ENCODE measurements at places on chromosomes 2 and 18.

GRCh38 chr2:71129114-71129901 lies 721 bp downstream of the MCEE start:
- DNase-seq = no peak

DNA sequence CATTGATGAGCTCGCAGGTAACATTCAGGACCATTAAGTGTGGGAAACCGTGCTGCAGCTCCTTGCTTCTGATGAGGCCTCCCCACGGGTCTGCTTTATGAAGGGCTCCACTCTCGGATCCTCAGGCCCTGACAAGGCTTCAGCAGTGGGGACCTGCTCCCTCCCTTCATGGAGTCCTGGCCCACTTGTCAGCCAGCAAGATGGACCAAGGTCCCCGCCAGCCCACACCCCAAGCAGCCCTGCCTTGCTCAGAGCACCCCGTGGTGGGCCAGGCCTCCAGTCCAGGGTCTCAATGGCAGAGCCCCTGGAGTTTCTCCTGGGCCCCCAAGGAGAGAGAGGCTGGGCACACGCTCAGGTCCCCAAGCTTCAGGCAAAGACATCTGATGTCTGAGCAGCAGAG lies 41.5 kb downstream of the CROCC2 start:
- no peak for DNase-seq

DNA sequence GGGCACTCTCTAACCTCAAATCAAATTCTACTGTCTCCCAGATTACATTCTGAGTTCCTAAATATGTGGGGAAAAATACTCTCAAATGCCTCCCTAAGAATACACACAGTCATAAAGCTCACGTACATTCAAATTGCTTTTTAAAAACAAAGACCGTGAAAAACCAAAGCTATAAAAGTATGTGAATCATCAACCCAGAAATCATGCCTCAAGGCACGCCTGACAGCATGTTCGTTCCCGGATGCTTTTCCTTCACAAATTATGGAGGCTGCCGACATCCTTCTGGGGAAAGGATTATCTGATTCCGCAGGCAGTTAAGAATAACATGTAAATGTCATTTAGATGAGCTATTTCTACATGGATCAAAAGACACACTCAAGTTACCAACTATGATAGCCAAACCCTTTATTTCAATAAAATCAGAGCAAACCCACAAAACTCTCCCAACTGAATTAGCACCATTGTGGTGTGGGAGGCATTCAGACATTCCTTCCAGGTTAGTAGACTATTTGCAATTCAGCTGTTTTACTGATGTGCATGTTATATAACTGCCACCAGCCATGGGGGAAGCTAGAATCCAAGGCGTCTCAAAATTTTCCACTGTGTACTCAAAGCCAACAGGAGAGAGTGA lies 398.2 kb upstream of the TRIB2 start:
- peak; percentile 5 for DNase-seq

DNA sequence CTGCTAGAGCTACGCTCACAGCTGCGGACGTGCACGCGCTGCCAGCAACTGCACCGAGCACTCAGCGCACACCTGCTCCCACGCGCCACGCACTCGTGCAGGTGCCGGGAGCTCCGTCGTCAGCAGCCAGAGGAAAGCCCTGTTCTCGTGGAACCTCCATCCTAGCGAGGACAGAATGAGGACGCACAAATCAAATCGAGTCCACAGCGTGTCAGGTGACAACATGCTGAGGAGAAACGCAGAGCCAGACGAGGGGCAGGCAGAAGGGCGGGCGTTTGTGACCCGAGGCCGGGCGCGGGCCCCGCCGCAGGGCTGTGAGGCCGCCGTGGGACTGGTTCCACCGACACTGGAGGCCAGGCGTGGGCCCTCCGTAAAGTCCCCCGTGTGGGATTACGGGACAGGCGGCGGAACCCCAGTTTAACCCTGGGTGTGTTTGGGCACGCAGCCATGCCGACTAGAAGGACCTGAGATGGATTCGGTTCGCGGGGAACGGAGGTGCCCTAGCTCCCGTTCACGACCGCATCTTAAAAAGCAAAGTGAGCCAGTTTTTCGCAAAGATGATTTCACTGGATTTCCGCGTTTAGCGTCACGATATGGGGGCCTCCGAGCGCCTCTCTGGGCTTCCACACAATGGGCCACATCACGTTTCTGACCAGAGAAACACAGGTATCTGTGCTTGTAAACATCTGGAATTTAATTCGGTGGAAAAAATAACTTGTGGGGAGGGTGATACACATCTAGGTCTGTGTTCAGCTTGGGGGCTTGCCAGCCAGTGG lies 26.9 kb upstream of the ALKAL2 start:
- DNase-seq = no peak

GRCh38 chr18:23351521-23351920 lies 101.6 kb upstream of the RIOK3 start:
- no peak for DNase-seq

DNA sequence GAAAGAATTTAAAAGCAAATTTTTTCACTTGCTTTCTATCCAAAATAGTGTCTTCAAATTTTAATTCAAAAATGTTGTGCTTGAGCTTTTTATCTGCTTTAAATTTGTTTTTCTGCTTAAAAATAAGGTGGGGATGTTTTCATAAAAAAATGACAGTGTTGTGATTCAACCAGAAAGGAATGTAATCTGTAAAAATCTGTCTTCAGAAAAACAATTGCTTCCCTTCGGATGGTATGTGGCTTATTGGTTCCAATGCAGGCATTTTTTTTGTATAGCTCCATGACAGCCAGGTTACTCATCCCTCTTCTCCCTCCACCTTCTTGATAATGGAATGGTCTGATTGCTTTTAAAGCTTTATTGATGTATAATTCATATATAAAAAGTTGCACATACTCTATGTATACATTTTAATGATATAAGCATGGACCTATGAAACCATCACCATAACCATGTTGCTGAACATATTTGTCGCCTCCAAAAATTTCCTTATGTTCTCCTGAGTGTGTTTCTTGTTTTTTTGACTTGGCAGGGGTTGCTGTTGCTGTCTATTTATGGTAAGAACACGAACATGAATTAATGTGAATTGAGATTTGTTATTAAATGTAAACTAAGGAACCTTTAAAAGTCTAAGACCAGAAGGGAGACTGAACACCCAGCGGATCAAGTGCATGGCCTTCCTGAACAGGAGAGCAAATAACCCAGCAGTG lies 363.7 kb upstream of the SPHKAP start:
- DNase-seq = no peak

DNA sequence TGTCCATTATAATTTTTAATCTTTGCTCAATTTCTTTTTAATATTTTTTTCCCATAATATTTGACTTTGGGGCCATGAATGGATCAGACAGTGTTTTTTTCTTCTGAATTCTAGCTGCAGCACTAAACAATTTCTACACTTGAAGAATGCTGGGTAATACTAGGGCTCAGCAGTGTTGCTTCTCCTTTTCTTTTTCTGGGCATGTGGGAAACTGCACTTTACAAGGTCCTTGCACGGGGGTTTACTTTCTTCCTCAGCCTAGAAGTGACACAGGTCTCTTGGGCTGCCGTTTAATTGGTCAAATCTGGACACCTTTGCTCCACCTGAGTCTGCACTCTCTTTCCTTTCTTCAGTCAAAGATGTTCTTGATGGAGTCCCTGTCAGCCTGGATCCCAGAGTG lies 135.4 kb upstream of the APCDD1 start:
- no peak for DNase-seq

DNA sequence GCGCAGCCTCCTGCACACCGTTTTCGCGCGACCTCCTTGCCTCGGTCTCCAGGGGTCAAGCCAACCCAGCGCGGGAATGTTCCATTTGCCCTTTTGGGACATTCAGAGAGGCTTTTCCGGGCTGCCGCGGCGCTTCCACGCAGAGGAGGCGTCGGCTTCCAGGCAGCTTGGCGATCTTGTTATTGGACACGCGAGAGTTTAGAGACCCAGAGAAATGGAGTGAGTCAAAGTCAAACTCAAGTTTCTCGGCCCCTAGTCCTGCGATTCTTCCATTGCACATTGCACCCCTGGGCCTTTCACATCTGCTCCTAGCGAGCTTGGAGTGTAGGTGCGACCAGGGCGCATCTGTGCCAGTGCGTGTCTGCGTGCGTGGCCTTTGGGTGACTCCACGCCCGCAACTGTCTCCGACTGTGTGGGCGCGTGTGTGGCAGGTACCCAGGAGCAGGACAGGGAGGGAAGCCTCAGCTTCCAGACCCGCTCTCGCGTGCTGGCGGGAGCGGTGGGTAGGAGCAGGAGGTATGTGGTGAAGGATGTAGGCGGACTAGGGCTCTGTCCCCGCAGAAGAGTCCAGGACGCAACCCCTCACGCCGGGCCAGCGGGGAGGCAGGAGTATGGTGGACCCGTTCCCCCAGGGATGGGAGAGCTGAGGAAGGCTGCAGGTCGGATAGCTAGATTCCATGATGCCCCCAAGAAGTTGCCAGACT lies 13.5 kb downstream of the SIX3 start:
- DNase-seq = no peak

- no peak for DNase-seq
These were observed 106.5 kb downstream of the SEPTIN10 start for GRCh38 chr2:109507217-109507616.

DNA sequence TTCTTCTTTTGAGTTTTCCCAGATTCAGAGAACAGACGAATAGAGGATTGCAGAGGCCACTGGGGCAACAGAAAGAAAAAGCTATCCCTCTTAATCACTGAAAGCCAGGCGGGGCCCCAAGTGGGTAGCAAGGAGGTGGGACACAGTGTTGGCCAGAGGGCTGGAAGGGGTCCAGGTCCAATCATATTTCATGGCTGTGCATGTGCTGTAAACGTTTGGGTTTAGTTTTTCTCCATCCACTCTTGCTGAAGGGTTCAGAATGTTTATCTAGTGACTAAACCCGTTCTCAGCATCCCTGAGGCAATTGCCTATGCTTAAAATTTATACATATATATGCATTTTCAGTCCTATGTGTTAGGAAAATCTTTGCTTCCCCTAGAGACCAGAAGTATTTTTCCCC lies 99.4 kb upstream of the EPHA4 start:
- DNase-seq = no peak

GRCh38 chr18:7070466-7070865 lies 47.1 kb downstream of the LAMA1 start:
- no peak for DNase-seq

DNA sequence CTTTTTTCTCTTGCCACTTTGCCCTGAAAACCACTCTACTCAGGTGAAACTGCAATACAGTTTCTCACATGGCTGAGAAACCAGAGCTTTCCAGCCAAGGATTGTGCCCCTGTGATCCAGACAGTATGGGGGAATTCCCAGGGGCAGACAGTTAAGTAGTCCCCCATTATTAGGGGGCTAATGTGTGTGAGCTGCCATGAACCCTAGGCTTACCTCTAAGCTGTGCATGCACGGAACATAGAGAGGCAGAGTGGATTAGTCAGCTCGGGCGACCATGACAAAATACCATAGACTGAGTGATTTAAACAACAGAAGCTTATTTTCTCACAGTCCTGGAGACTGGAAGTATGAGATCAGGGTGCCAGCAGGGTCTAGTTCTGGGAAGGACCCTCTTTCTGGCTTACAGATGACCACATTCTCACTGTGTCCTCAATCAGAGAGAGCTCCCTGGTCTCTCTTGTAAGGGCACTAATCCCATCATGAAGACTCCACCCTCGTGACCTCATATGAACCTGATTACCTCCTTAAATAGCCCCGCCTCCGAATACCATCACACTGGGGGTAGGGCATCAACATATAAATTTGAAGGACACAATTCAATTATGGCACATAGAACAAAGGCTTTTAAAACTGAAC lies 215.1 kb downstream of the EIPR1 start:
- no peak for DNase-seq

- no peak for DNase-seq
These were observed 2.4 kb downstream of the DNAJB2 start for GRCh38 chr2:219281588-219281987.

GRCh38 chr2:233480490-233481202 lies 85.9 kb downstream of the USP40 start:
- DNase-seq = no peak

DNA sequence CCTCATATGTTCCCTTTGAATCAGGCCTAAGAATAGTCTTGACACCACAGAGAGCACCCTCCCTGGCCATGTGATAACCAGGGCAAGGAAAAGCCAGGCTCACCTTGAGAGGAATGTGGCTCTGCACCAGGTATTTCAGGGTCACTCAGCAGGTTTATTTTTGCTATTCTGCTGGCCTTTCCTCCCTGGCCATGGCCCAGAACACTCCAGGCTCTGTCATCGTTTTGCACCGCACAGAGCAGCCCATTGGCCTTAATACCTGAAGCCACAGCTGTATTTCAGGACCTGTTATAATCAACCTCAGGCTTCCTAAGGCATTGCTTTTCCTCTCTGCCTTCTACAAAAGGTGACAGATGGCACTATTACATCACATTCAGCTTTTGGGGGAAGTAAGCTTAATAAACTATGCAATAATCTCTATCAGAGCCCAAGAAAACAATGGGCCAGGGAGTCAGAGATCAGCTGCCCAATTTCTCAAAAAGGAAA lies 668.3 kb downstream of the IRS1 start:
- no peak for DNase-seq

GRCh38 chr2:135743860-135744259 lies 2.2 kb downstream of the UBXN4 start:
- DNase-seq = no peak

- no peak for DNase-seq
These were observed 64.7 kb downstream of the DGKD start for GRCh38 chr2:233418761-233419546.

GRCh38 chr18:24959051-24959476 lies 392.9 kb downstream of the ZNF521 start:
- no peak for DNase-seq

- DNase-seq = no peak
These were observed 1010.5 kb upstream of the PIK3C3 start for GRCh38 chr18:40944576-40944975.

DNA sequence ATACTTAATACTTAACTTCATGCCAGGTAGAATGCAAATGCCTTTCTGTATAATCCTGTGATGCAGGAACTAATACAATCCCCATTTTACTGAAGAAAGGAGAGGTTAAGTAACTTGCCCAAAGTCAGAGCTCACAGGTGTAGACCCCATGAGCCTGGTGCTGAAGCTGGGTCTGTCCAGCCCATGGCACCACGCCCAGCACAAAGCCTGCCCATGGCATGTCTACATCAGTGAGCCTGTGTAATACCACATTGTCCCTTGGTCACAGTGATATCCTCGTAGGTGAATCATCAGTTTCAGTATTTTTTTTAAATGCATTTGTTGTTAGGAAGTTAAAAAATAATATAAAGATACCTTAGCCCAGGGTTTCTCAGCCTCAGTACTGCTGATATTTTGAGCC lies 69.9 kb upstream of the MCFD2 start:
- DNase-seq = no peak

- no peak for DNase-seq
These were observed 112.0 kb downstream of the PPP1R1C start for GRCh38 chr2:182097571-182098164.
